ENCODE measurements at places on chromosomes 16 and 17.

- no peak for DNase-seq
These were observed 932 bp downstream of the ZNF267 start for GRCh38 chr16:31874366-31875111.

DNA sequence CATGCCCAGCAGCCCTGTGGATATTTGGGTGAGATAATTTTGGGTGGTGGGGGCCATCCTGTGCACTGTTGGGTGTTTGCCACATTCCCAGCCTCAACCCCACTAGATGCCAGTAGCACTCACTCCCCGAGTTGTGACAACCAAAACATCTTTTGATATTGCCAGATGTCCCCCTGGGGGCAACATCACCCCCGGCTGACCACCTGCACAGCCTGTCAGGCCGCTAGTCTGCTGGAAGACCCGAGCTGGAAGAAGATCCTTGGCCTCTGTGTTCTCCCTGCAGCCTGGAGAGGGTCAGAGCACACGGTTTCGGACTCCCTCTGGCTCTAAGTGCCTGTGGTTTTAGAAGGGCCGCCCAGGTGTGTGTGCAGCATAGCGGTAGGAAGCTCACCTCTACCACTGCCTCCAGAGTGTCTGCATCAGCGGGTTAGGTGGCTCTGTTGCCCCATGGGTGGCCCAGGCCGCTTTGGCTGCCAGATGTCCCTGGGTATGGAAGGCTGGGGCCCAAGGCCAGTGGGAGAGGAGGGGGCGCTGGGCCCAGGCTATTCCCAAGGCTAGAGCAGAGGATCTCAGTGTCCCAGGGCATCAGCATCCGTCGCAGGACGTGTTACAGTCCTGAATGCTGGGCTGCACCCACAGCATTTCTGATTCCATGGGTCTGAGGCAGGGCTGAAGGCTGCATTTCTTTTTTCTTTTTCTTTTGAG lies 195.8 kb upstream of the GSE1 start:
- no peak for DNase-seq

GRCh38 chr16:89845417-89845816 lies 17.1 kb downstream of the SPIRE2 start:
- no peak for DNase-seq

DNA sequence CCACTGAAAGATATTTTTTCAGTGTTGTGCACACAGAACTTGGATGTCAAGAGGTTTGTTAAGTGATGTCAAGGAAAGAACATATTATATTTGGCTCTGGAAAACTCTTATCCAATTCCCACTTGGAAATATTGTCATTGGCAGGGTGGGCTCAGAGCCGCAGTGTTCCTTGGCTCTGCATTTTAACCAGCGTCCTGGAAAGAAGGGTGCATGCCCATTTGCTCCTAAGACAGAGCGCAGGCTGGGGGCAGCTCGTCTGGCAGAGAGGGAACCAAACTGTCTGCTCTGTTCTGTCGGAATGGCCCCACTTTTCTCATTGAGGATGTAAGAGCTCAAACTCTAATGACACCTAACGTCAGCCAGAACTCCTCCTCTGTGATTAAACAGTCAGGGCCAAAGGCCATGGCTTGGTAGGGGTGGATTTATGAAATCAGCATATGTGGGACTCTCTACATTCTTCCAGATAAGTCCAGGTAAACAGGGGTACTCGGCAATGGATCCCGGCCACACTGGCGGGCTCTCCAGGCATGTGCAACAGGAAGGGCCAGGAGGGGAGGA lies 18.0 kb downstream of the SLC47A1 start:
- no peak for DNase-seq

DNA sequence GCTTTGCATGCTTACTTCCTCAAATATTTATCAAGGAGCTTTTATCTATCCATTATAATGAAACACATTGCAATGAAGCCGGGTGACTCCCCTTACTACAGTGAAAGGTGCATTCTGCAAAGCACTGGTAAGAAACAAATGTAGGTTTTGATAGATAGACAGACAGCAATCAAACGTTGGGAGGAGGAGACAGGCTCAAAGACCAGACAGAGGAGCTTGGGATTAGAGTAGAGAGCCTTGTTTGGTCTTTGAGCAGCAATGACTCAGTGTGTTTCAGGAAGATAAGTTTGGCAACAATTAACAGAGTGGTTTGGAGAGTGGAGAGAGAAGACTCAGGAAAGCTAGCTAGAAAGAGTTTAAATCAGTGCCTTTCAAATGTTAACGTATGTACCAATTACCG lies 68.8 kb downstream of the ZNF18 start:
- no peak for DNase-seq

DNA sequence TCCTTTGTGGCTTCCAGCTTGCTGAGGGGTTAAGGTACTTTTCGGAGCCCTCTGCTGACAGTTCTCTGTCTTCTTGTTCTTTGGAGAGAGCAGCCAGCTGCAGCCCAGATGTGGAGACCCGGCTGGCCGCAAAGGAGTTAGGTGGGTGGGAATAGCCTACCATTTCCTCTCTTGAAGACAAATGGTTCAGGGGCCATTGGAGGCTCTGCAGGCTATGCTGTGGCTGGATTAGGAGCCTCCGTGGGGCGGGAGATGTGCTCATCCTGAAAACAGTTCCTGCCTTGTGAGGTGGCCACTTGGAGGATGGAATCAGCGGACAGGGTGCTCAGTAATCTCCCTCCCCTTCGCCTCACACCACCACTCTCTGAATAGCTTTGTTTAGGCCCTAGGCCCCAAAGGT lies 30.3 kb downstream of the MEOX1 start:
- DNase-seq, result no peak

- no peak for DNase-seq
These were observed 39.0 kb downstream of the IQCK start for GRCh38 chr16:19757026-19757425.

DNA sequence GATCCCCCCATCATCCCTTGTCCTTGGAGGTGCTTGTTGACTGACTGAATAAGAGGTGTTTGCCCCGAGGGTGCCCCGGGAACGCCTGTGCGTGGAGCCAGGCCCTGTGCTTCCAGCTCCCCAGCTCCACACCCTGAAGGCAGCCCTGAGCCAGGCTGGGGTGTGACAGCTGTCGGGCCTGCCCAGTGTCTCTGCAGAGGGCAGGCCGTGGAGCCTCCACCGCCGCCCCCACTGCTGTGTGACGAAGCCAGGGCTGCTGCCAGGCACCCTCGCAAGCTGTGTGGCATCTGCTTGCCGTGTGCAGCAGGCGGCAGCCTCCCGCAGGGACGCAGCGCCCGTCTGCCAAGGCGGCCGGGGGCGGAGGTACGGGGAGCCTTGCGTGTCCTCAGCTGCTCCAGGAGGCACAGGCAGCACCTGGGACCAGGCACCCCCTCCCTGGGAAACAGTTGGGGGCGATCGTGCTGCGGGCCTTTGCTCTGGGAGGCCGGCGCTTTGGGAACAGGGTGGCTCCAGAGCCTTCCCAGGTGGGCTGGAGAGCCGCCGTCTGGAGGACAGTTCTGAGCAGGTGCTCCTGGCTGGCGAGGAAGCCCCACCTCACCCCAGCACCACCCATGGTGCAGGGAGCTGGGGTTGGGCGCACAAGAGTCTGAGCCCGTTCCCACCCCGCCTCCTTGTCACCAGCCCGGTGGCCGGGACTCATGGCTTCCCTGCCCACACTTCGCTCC lies 26.6 kb downstream of the GSE1 start:
- DNase-seq, result peak; percentile 65

DNA sequence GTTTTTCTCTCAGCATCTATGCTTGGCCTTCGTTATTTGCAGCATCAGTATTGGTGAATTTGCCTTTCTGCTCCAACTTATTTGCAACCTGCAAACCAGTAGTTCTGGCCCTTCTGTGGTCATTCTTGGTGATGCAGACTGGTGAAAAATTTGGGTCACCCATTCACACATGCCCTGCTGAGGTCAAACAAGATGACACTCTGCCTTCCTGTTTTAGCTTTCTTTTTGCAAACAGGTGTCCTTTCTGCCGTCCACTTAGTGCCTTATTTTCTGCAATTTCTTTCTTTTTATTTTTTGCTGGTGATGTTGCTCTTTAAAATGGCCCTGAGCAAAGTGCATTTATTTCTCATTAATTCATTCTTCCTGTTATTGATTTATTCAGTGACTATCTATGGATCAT lies 31.3 kb downstream of the PLCG2 start:
- no peak for DNase-seq

- DNase-seq, result no peak
These were observed 11.8 kb downstream of the PEMT start for GRCh38 chr17:17579691-17580090.

DNA sequence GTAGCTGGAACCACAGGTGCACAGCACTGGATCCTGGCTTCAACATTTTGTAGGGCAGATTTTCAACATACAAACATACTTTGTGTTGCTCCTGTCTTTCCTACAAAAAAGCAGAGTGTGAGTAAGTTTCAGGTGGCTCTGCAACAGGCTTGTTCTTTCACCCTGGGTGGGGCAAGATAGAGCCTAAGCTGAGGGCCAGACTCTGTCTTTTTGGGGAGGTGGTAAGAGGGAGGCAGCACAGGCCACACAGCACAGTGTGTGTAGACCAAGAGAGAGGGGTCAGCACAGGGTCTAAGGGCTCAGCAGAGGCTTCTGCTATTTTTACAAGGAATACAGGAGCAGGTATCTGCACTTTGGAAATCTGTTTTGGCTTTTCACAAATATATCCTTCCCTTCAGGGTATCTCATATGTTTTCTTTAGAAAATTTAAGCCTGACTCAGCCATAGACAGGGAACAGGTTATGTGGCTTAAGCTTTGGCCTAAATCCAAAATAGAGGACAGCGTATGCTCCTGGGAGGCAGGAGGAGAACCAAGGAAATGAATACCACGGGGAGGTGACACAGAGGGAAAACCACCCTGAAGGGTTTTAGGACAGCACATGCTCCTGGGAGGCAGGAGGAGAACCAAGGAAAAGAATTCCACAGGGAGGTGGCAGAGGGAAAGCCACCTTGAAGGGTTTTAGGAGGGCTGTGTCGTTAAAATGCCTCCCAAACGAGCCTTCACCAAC lies 21.6 kb downstream of the EMC8 start:
- no peak for DNase-seq

- no peak for DNase-seq
These were observed 72.1 kb upstream of the TNRC6C start for GRCh38 chr17:77886387-77886728.

- no peak for DNase-seq
These were observed 14.8 kb upstream of the PLK1 start for GRCh38 chr16:23663918-23664317.

- no peak for DNase-seq
These were observed 18.6 kb upstream of the POLR3E start for GRCh38 chr16:22278441-22279230.

DNA sequence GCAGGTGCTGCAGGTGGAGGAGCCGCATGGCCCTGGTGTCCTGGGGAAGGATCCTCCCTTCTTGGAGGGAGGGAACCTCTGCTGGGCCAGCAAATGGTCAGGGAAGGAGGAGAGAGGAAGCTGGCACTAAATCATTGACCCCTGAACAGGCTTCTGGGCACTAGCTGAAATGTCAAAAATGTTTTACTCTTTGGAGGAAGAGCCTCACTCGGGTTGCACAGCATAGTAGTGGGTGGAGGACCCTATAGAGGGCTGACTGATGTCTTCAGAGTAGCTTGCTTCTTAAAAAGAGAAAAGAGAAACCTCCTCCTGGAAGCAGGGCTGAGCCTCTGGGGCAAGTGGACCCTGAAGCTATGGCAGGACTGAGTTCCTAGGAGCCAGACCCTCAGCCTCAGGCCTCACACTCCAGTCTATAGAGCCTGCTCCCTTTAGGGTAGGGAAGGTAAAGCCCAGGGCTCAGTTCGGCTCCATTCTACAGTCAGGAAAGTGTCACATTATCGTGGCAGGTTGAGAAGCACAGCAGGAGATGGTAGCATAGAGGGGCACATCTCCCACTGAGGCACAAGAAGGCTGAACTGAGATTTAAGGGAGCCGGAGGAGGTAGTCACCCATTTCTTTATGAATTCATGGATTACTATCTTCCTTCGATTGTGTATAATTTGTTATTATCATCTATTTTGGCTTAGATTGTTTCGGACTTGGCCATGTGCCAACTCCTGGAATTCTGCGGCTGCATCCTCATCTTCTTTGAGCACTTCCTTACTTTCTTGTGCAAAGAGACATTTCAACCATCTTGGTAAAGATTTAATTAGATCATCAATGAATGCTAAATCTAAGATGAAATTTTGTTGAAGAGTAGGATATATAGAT lies 7.3 kb upstream of the CUEDC1 start:
- DNase-seq, result peak; percentile 7

DNA sequence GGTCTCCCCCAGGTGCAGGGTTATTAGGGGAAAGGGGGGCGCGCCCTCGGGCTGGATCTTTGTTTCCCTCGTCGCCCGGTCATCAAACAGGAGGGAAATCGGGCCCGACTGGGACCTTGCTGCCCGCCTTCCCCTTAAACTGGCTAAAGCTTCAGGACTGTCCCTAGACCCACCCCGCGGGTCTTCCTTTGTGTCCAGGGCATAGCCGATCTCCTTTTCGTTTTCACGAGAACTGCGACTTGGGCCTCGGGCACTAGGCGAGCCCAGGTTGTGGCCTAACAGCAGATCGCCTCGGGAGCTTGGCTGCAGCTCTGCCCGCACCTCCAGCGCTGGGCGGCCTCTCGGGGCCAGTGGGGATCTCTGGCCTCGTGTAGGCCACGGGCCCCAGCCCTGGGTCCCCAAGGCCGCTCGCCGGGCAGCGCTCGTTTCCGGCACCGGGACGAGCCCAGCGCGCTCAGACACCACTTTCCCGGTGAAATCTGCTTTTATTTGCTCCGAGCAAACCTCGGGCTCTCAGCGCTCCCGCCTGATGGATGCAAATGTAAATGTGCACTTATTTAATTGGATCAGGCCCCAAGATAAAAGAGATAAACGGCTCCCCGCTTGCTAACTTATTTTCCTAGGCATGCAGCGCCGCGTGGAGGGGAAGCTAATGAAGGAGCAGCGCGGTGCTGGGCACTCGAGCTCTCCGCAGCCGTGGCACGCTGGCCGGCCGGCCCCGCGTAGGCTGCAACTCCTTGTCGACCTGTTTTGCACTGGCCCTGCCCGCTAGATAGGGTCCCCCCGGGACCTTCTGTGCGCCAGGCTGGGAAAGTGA lies 7.8 kb downstream of the IRX5 start:
- peak; percentile 51 for DNase-seq

- no peak for DNase-seq
These were observed 670.9 kb downstream of the TOX3 start for GRCh38 chr16:51875834-51876600.

- no peak for DNase-seq
These were observed 12.2 kb upstream of the ROGDI start for GRCh38 chr16:4814542-4815173.

DNA sequence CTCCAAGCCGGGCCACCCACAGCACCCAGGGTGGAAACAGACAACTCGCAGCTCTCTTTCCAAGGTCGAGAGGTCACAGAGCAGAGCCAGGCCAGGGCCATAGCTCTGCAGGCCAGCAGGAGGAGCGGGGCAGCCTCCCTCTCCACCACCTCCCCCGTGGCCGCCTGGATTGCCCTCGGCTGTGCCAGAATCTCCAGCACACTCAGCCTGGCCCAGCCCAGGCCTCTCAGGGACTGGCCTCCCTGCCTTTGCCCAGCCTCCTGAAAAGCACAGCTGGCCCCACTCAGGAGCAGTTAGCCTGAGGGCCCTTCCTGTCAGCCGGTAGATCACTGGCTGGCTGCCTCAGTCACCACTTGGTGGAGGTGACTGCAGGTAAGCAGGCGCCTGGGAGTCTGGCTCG lies 85.8 kb upstream of the SEC14L1 start:
- DNase-seq, result no peak

GRCh38 chr16:50644245-50644644 lies 36.9 kb downstream of the SNX20 start:
- DNase-seq, result no peak
